ENCODE measurements at places on chromosomes 1 and 21. TPM values are rescaled to one million over a fixed set of nuclear protein-coding genes. Genes with fewer than 3 reads are reported as not detected.
A peak's percentile ranks its signal among the peaks of the same experiment; 100 is the strongest.

DNA sequence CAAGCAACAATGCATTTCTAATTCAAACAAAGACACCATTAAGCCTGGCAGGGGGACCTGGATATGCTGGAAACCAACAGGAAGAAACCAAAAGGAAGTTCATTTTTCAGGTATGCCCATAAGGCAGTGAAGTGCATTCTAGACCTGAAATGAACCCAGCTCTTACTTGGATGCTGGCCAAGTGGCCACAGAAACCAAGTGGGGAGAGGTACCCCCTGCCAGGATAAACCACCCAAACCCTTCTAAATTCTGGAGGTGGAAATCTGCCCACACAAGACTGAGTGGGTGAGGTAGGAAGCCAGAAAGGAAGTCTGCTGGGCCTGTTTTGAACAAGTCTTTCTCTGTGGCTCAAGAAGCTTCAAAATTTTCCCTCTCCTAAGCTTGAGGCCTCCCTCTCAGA is 2.6 kb downstream of the CD5L start:
- no peak for DNase-seq

DNA sequence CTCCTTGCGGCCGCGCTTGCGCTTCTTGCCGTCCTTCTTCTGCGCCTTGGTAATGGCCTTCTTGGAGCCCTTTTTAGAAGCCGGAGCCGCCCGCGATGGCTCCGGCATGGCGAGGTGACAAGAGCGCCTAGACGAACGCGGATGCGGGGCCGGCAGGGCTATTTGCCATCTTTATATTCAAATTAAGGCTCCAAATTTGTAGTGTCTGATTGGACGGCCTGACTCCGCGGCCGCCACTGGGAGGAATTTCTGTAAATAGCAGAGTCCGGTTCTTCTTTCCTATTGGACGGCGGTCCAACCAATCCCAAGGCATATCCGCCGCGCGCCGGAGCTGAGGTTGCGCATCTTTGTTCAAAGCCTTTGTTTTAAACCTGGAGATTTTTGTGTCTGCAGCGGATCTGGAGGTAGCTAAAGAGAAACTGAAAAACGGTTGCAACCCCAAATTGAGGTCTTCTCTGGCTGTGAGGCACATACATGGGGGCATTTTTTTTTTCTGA is 22.6 kb upstream of the RNF187 start:
- no peak for DNase-seq

The TNNT2 gene
- 0.46 TPM for total RNA-seq

DNA sequence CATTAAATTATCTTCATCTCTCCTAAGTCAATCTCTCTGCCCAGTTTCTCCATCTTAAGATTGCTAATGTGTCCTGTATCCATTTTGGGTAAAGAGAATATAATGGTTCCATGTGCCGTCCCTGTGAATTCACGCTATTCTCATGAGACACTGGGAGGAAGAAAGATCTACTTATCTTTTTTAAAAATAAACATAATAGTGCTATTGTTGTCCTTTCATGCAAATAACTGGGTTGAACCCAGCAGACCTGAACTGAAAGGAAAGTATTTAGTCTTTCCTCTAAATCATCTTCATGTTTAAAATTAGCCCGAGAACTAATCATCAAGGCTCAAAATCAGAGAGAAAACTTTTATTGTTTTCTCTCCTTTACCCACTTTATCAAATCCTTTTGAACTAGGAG is 22.4 kb downstream of the SLAMF1 start:
- DNase-seq = no peak

GRCh38 chr1:3904843-3905185 is 4.7 kb upstream of the C1orf174 start:
- DNase-seq = no peak

DNA sequence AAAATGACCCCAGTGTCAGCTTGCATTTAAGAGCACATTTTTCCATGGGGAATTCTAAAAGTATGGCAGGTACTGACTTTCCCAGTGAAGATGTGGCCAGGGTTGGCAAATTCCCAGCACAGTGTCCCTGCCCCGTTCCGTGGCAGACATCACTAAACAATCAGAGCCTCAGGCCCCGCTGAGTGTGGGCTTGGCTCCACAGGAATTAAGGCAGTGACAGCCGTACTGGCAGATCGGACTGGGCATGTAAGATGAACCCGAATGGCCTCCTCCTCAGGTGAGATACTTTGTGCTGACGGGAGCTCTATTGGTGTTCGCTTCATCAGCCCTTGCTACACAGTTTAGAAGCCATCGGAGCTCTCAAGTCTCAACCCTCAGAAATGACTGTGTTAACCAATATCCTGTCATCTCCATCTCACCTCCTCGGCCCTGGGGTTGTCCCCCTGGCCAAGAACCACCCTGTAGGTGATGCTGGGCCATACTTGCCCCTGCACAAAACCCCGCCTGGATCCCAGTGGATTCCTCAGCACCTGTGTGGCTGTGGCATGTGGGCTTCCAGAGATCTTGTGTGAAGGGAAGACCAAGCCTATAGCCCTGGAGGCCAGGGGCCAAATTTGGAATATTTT is 29.0 kb upstream of the ABCG1 start:
- no peak for DNase-seq

GRCh38 chr1:238265866-238266265 is 375.1 kb upstream of the ZP4 start:
- DNase-seq = no peak

GRCh38 chr1:176773038-176773437 is 310.1 kb downstream of the PAPPA2 start:
- no peak for DNase-seq

DNA sequence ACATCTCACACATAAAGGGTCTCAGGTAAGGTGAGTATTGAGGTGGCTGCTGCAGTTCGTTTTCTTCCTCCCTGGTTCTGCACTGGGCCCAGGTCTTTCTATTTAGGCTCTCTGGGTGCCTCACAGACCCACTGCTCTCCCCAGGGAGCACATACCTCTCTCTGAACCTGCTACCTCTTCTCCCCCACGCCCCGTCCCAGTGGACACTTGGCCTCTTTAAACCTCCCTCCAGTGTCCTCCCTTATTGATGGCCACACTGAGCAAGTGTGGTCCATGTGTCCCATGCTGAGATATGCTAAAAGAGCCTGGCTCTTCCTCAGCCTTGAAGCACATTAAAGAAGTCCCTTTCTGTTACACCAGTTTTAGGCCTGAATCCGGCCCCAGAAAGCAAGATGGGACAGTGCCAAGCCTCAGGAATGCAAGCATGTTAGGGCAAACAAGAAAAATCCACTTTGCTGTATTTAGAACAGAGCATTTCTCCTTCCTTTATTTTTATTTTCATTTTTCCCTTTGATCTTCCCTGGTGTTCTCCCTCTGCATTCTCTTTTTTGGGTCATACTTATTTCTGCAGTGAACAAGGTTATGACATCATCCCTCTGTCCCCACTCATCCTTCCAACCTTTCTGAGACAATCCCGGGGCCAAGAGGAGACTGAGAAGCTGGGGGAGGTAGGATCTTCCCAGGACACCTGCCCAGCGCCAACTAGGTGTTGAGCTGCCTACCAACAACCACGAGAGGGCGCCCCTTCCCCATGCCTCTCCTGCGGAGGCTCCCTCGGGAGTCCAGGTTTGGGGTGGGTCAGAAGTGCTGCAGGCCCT is 5.0 kb upstream of the CHI3L2 start:
- peak; percentile 90 for DNase-seq

DNA sequence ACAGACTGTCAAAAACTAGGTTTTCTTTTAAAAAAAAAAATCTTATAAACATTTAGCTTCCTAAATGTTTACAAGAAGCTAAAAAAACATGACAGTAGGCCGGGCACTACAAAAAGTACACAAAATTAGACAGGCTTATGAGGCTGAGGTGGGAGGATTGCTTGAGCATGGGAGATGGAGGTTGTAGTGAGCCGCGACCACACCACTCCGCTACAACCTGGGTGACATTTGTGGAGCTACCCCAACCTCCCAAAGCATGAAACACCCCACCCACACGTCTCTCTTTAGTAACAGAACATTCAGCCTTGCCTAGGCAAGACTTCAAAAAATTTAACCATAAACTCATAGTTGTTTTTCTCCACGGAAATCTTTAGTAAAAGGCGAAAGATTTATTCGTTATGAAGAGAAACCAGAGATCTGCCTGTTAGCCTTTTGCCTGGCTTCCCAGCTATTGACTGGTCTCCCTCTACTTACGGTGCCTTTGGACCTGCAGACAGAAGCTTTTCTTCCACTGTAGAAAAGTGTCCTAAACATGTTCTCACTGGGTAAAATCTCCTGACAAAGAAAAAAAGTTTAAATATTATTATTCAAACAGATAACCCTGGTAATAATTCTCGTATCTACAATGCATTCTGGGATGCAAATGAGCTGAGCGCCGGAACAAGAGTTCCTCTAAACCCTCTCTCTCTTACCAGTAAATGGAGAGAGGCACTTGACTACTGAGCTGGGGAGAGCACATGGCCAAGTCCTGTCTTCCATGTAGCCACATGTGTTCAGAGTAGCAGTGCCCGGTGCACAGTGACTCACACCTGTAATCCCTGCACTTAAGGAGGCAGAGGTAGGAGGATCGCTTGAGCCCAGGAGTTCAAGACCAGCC is 9.2 kb downstream of the RNU5D-1 start:
- DNase-seq = peak; percentile 95

The ELAPOR1 gene
- 0.71 TPM for total RNA-seq

DNA sequence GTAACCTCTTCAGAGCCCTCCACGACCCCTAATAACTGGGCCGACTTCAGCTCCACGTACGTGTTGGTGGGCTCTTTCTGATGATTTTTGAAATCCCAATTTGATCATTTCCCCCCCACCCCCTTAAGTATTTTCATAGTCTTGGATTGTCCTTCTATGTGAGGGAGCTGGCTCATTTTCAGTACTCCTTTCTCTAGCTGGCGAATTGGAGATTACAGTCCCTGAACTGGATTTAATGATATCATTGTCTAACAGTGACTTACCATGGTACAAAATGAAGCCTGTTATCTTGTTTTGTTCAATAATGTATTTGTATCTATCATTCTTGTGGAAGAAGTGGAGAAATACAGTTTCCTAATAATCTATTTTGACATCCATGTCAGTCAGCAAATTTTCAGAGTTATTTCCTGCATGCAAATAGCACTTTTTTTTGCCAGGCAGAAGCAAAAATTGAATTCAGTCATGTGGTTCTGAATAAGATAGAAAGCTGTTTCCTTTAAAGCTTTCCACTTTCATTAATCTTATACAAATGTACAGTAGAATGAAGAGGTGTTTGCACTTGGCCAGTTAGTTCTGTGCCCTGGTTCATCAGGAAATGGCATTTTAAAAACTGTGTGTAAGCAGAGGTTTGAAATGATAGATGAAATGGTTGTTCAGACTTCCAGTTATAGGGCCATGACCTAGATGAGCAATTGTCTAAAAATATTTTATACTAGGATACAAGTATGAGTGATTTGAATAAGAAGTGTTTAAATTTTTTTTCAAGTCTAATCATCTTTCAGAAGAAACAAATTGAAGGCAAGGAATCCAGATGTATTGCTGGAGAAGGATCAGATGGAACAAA is 104.2 kb downstream of the ATP5PO start:
- DNase-seq = no peak

GRCh38 chr1:9121496-9122409 is 7.1 kb downstream of the GPR157 start:
- DNase-seq = no peak

The DCLRE1B gene
- total RNA-seq = 6.2 TPM

DNA sequence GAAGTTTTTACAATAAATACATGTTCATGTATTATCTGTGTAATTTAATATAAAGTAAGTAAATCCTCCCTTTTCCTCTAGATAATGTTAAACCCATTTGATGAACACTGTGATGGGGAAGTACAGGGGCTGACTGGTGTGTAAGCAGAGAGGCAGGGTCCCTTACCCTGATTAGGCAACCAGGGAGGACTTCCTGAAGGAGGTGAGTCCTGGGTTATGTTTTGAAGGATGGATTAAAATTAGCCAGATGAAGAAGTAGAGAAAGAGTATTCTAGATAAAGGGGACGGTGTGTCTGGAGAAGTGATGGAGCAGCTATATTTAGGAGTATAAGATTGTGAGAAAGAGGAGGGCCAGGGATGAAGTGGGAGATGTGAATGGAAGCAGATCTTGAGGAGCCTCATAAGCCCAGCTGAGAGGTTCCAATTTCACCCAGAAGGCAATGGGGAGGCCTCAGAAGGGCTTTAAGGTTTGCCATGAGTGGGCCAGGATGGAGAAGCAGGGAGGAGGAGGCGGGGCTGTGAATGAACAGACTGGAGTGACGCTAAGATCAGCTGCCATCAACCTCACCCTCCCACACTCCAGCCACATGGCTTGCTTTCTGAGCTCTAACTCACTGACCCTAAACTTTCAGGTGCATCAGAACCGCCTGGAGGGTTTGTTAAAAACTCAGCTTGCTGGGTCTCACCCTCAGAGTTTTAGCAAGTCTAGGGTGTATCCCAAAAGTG is 30.9 kb upstream of the ID3 start:
- no peak for DNase-seq

GRCh38 chr1:67853704-67854103 is 20.4 kb upstream of the GNG12 start:
- peak; percentile 75 for DNase-seq

DNA sequence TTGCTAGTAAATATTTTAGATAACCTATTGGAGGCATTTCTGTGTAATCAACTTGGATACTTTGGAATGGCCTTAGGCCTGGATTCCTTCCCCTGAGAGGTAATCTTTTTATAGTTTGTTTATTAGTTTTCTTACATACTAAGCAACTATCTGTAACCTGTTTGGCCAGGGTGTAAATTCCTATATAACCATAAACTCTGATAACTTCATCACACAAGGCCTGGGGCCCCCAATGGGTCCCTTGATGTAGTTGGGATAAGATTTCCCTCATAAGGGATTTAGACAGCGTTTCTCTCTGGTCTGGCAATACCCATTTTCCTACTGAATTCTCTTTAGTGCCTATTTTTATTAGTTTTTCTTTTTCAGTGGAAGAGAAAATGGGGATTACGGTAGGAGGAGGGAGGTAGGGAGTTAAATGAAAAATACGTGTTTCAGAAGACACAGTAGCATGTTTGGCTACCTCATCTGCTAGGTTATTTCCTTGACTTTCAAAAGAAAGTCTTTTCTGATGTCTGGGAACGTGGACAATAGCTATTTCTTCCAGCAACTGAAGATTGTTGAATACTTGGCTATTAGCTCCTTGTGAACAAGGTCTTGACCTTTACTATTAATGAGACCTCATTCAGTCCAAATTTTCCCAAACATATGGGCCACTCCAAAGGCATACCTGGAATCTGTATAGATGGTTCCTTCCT is 7.4 kb upstream of the AADACL3 start:
- DNase-seq = peak; percentile 8

DNA sequence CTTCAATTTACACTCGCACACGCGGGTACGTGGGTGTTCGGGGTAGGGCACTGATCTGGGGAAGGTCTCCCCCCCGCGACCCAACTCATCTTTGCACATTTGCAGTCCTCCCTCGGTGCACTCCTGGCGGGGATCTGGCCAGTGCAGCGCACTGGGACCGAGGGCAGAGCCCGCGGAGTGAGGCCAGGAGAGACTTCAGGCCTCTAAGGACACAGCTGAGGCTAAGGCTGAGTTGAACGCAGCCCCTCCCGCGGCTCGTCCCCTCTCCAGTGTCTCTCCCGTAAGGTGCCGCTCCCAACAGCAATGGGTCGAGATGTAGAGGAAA is 936 bp upstream of the NCAM2 start:
- no peak for DNase-seq

GRCh38 chr1:185813401-185813979 is 79.3 kb downstream of the HMCN1 start:
- DNase-seq = peak; percentile 74

The SMYD2 gene
- 27.5 TPM for total RNA-seq

GRCh38 chr1:100834777-100835660 is 59.6 kb downstream of the EXTL2 start:
- DNase-seq = peak; percentile 32

GRCh38 chr1:147185432-147185831 is 13.2 kb upstream of the PRKAB2 start:
- DNase-seq = no peak

The ZC3H12A gene
- total RNA-seq = 105 TPM
